ENCODE measurements at places on chromosomes 13 and 19.

DNA sequence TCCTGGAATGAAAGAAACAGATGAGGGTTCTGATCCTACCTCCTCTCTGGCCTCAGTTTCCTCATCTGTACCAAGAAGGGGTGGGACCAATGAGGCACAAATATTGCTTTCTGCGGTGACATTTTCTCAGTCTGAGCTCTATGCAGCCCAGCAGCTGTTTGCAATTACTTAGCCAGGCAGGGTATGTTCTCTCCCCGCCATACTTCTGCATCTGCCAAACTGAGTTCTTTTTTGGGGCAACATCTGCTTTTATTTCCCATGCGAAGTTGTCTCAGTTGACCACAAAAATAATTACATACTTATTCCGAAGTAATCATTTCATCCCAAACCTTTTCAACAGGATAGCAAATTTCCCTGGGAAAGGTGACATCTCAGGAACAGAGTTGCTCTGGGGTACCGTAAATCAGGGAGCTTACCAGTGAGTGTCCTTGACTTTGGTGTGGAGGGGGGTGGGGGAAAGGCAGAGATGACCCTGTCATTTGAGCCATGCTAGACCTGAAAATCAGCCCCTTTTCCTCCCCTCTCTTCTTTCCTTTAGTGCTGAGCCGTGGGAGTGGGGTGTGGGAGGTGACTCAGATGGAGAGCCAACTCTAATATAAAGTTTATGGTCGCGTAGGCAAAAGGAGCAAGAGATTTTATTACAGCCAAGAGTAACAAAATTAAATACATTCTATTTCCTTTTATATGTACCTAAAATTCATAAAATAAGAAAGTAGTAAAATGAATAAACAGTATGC lies 165.7 kb upstream of the KL start:
- peak; percentile 49 for DNase-seq

GRCh38 chr19:41377977-41378709 lies 1.8 kb downstream of the TMEM91 start:
- DNase-seq: peak; percentile 50

GRCh38 chr19:15934332-15935078 lies at the start of gene CYP4F11:
CYP4F11 (minus strand) TSS chr19:15934529; CDS start chr19:15934408, 121 bp downstream.
- DNase-seq: no peak

- peak; percentile 46 for DNase-seq
Observed at GRCh38 chr19:44988896-44989556, 12.2 kb upstream of the RELB start.

DNA sequence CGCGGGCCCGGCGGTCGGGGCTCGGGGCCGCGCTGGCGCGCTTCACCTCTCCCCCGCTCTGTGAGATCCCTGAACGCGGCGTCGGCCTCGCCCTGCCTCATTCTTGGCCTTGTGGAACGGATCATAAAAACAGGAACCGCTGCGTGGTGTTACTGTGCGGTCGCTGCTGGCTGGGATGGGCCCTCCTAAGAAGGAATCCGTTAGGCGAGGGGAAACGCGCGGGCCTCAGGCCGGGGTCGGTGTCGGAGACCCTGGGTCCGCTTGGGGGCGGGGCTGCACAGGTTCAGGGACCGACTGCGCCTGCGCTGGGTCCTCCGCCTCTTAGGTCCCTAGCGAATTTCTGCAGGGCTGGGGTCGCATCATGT lies 381 bp downstream of the CKAP2 start:
- peak; percentile 86 for DNase-seq

DNA sequence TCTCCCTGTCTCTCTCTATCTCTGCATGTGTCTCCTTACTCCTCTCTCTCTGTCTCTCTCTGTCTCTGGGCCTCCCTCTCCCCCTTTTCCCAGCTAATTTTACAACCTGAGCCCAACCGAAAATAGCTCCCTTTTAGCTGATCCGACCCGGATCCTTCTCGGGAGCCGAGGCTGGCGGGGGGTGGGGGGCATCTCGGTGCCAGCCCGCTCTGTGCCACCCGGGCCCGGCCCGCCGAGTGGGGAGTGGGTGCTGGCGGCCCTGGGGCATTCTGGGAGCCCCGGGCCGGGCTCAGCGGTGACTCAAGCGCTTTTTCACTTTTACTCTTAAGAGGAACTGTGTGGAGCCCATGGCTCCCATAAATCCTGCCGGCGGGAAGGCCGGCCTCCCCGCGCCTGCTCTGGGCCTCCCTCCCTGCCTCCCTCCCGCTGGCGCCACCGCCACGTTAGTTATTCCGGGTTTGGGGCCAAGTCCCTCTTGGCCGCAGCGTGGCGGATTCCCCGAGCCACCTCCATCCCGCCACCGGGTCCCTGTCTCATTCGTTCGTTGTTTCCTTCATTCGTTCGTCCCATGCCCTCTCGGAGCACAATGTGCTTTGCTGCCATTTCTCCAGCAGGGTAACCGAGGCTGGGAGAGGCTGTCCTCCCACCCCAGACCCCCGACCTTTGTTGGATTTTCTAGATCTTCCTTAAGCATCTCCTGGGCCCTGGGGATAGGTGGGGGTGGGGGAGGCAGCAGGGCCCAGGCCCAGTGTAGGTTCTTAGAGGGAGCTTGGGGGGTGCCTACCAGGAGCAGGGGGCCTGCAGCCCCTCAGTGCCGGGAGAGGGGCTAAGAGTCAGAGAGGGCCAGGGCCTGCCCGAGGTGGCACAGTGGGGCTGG lies 3.2 kb downstream of the NFIC start:
- peak; percentile 72 for DNase-seq

GRCh38 chr19:57321116-57321515 lies 844 bp downstream of the ZNF543 start:
- DNase-seq: no peak

DNA sequence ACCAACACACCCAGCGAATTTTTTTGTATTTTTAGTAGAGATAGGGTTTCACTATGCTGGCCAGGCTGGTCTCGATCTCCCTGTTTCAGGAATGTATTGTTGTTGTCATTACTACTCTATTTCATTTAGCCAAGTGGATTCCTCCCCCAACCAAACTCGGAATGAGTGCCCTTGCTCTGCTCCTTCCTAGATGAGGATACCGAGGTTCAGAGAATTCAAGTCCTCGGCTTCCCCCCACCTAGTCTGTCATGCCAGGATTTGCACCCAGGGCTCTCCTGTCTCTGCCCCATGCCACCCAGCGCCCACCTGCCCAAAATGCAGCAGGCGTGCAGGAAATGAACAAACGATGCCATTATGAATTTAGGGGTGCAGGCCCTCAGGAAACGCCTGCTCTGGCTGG lies 3.5 kb upstream of the SPACA4 start:
- DNase-seq: no peak

DNA sequence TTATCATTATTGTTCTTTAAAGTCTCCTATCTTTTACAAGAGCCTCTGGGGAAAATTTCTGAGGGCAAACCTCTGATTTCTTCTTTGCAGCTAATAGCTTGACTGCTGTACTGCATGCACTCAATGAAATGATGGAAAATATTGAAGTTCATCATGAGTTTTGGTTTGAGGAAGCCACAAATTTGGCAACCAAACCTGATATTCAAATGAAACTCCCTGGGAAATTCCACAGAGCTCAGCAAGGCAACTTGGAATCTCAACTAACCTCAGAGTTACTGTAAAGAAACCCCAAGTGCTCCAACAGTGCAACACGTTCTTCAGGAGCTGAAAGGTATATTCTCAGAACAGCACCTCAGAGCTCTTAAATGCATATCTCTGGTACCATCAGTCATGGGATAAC lies 14.2 kb upstream of the RNF6 start:
- no peak for DNase-seq

DNA sequence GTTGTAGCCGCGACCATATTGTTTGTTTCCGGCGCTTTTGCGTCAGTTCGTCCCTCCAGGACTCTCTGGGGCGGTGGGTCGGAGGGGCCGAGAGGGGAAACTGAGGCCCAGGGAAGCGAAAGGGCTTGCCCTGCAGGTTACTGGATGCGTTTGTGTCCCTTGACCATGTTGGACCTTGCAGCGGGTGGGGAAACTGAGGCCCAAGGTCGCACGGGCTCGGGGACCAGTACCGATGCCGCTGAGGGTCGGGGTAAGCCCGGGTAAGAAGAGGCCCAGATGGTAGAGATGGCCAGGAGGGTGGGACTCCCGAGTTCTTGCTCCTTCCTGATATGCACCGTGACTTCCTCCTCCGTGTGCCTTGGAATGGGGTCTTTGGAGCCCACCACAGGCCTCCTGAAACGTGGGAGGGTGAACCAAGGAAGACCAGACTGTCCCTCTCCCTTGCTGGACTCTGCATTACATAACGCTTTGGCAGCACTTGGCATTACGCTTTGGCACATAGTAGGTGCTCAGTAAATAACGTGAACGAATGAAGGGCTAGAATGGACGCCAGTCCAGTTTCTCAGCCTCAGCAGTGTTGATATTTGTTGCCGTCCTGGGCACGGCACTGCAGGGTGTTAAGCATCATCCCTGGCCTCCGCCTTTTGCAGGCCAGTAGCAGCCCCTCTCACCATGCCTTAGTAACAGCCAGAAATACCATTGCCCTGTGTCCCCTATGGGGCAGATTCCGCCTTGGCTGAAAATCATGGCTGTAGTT lies 743 bp downstream of the CHAF1A start:
- no peak for DNase-seq

GRCh38 chr19:33905473-33905936 lies 108.8 kb downstream of the KCTD15 start:
- no peak for DNase-seq

GRCh38 chr19:5132206-5132560 lies 163.3 kb downstream of the KDM4B start:
- DNase-seq: no peak

GRCh38 chr13:98875146-98875729 lies 102.6 kb downstream of the DOCK9 start:
- no peak for DNase-seq

DNA sequence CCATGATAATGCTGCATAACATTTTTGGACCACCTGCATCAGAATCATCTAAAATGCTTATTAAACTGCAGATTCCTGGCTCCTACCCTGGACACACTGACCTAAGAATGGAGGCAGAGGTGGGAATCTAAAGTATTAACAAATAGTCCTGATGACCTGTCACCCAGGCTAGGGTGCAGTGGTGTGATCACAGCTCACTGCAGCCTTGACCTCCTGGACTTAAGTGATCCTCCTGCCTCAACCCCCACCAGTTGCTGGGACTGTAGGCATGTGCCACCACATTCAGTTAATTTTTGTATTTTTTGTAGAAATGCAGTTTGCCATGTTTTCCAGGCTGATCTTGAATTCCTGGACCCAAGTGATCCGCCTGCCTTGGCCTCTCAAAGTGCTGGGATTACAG lies 43.3 kb downstream of the LMO7 start:
- DNase-seq: no peak

- no peak for DNase-seq
Observed at GRCh38 chr19:6105444-6105843, 4.9 kb downstream of the RFX2 start.

DNA sequence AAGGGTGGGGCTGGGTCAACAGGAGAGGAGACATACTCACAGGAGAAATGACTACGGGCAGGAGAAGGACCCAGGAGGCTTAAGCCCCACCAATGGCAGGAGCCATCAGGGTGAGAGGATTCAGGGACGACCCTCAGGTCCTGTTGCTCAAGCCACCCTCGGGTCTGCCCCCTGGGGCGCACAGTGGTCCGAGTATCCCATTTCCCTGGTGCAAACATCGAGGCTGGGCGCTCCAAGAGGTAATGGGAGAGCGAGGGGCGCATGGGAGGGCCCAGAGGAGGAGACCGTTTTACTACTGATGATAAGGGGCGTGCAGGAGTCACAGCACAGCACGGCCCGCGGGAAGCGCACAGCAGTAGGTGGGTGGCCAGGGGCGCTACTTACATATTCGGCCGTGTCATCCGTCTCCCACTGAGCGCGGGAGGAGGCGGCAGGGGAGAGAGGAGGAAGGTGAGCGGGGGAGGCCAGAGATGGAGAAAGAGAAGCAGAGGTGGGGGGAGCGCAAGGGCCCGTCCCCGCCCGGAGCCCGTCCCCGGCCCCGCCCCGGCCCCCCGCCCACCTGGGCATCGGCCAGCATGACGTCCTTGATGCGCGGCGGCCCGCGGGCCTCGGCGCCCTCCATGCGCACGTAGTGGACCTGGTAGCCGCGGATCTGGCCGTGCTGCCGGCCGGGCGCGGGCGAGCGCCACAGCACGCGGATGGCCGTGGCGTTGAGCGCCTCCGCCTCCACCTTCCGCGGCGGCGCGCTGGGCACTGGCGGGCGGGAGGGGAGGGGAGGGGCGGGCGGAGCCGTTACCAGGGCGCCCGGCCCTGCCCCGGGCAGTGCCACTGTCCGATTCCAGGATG lies 111.5 kb downstream of the PTPRS start:
- no peak for DNase-seq

DNA sequence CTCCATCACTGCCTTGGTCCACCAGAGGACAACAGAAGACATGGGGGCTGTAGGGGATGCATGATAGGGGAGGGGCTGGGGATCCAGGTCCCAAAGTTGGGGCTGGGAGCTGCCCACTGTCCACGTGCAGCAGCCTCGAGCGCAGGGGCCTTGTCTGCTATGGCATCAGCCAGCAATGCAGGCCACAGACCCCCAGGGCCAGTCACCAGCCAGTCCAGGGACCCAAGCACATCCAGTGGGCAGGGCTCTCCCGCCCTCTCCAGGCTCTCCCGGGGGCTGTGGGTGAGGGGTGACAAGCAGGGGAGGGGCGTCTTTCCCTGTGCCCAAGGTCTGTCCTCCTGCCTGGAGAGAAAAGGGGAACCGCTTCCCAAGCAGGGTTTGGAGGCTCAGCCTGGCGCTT lies 32.8 kb downstream of the PEPD start:
- DNase-seq: no peak

DNA sequence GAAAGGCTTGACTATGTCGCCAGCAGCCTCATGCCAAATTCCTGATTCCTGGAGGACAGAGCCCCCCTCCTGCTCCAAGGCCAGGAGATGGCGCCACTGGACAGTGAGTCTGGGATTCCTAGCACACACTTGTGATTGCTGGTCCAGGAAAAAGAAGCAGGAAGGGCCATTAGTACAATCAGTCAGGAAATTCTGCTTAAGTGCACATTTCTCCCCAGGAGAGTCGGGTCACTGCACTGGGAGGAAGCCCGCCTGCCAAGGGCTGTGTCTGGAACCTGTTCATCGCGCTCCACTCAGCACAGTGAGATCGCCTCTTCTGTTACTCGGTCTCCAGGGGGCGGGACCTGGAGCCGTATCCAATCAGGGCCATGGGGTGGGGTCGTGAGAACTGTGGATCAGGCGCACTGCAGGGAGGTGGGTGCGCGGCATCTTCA lies 65.1 kb downstream of the ZNF823 start:
- peak; percentile 78 for DNase-seq

GRCh38 chr13:43544011-43544410 lies 242.8 kb downstream of the ENOX1 start:
- no peak for DNase-seq

GRCh38 chr19:3692141-3693024 lies 7.9 kb downstream of the PIP5K1C start:
- DNase-seq: no peak

DNA sequence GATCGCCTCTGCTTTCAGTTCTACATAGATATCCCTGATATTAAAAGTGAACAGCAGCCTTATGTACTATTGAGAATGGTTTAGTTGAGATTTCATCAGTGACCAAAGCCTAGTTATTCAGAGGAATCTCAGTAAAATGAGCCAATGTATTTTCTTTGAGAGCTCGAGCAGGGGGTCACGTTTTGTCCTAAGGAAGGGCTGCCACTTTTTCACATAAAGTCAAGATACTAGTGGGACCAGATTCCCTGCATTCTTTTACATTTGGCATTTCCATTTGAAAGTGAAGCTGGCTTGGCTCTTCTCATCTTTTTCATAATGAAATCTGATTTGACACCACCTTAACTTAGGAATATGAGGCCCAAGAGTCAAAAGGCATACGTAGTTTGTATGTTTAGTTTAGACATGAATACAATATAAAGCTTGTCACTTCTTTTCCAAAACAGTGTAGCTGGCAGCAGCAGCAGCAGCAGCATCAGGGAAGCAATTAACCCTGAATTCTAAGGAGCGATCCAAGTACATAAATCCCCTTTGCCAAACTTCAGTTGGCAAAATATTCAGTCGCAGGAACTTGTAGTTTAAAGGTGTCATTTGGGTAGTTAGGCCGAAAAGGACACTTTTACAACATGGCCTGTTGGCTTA lies 1752.2 kb upstream of the PCDH20 start:
- DNase-seq: no peak

Measured in right hindlimb (tissue), 1 donor.